ENCODE measurements at places on chromosomes 2 and 18.

GRCh38 chr2:179875864-179876263 lies 14.5 kb upstream of the ZNF385B start:
- DNase-seq = no peak

GRCh38 chr2:238894226-238894949 lies 46.5 kb downstream of the TWIST2 start:
- DNase-seq = no peak

DNA sequence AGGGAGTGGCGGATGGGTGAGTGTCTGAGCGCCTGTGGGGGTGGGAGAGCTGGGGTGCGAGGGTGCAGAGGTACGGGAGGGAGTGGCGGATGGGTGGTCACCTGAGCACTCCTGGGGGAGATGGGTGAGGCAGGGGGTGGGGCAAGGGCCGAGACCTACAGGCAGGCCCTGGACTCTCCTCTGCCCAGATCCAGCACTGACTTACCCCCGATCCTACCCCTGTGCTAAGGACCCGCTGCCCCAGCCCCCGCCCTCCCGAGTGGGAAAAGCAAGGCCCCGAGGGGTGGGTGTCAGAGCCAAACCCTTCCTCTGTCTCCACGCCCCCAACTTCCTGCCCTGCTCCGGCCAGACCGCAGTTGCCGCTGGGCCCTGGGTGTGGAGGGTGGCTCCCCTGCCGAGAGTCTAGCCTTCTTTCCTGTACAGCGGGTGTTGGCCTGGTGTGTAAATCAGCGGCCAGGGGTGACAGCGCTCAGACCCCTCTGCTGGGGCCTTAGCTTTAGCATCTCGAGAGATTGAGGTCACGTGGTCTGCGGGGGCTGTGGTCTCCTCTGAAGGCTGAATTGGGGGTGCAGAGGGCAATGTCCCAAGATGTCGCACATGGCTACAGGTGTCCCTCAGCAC lies 12.5 kb downstream of the BOK start:
- no peak for DNase-seq

DNA sequence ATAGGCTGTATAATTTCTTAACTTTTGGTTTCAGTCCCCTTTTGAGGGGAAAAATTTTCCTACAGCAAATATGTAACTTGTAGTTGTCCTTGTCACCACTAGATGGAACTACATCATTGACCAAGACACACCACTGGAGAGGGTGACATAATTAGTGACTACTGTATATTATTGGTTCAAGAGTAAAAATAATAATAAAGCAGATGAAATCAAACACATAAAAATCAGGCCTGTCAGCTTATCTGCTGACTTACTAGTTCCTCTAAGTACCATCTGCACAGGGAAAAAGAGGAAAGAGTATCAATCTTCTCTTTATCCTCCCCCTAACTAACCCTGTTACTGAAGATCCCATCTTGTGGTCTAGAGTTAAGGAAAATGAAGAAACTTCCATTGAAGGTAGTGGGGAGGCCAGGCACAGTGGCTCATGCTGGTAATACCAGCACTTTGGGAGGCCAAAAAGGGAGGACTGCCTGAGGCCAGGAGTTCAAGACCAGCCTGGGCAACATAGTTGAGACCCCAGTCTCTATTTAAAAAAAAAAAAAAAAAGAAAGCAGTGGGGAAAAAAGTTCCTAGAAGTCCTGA lies 29.6 kb upstream of the ENOSF1 start:
- no peak for DNase-seq

- DNase-seq = no peak
Observed at GRCh38 chr18:12072996-12073395, 20.6 kb upstream of the ANKRD62 start.

All from activated naive CD4-positive, alpha-beta T cell treated with Interleukin-2 at 50 U/mL for 16 hours (primary cell).